ENCODE measurements at places on chromosomes 4 and X.

- DNase-seq, result no peak
These were observed 4.7 kb upstream of the FATE1 start for GRCh38 chrX:151711154-151711553.

DNA sequence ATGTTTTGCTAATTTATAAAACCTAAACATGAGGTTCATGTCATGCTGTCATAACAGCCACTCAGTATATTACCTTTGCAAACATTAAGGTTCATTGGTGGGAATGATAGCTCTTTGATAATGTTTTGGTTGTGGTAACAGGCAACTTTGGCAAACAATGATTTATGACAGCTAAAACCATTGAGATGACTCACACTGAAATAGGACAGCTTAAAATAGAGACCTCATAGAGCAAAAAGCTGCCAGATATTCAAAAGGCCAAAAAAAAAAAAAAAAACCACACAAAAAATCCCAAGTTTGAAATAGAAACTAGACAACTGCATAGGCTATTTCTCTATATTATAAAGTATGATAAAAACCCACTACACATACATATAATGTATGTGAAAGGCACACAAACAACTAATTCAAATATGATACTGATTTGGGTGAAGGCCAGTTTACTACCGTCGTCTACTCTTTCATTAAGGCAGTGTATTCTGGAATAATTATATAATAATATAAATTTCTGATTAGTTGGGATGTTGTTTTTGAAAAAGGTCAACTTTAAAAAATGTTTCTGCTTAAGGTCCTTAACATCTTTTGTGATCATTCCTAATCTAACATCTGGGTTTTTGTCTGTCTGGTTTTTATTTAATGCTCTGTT lies 646.0 kb upstream of the PITX2 start:
- DNase-seq, result no peak

GRCh38 chrX:13167481-13168231 lies 123.2 kb upstream of the FAM9C start:
- DNase-seq, result no peak

DNA sequence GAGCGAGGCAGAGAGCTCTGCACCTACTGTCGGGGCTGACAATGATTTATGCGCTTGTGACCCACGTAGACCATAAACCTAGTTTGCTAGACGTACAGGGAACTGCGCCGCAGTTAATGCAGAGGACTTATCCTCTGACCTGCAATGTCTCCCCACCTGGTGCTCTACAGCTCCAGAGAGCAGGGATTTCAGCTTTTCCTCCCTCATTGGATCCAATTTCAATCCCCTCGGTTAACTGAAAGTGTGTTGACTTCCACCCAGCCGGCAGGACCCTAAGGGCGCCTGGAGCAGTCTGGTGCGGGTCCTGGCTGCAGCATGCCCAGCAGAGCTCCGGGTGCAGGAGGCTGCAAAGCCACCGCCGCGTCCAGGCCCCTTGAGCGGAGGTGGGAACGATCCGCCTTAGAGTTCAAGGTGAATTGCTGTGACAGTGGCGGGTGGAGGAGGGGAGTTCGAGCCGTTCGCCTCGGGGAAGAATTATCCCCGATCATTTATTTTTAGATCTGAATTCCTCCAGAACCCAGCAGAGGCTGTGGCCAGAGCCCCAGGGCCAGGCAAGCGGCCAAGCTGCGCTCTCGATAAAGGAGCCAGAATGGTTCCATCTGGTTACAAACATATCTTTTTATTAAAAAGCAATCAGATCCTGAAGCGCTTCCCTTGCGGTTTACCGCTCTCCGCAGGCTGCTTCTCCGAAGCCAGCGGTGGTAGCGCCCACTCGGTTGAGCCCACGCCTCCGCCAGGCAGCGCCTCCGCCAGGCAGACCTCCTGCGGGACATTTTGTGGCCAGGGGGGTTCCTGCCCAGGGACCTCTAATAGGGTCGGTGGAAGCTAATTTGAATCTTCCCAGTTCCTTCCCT lies 66.0 kb downstream of the FBXO8 start:
- DNase-seq, result peak; percentile 42

DNA sequence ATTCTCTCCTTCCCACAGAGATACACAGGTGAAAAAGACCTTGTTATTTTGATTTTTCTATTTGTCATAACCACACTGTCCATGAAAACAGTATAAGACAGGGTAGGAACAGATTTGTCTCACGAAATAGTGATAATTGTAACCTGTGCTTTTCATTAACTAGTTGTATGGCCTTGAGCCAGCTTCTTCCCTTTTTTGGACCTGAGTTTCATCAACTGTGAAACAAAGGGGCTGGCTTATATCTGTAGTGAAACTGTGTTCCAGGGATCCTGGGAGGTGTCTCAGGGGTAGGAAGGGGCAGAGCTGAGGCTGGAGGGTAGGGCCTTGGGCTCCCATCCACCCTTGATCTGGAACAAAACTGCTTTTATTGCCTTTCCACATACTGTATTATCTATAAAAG lies 50.9 kb downstream of the MED28 start:
- no peak for DNase-seq

- DNase-seq, result no peak
These were observed 68.6 kb upstream of the QRFPR start for GRCh38 chr4:121449416-121449815.

DNA sequence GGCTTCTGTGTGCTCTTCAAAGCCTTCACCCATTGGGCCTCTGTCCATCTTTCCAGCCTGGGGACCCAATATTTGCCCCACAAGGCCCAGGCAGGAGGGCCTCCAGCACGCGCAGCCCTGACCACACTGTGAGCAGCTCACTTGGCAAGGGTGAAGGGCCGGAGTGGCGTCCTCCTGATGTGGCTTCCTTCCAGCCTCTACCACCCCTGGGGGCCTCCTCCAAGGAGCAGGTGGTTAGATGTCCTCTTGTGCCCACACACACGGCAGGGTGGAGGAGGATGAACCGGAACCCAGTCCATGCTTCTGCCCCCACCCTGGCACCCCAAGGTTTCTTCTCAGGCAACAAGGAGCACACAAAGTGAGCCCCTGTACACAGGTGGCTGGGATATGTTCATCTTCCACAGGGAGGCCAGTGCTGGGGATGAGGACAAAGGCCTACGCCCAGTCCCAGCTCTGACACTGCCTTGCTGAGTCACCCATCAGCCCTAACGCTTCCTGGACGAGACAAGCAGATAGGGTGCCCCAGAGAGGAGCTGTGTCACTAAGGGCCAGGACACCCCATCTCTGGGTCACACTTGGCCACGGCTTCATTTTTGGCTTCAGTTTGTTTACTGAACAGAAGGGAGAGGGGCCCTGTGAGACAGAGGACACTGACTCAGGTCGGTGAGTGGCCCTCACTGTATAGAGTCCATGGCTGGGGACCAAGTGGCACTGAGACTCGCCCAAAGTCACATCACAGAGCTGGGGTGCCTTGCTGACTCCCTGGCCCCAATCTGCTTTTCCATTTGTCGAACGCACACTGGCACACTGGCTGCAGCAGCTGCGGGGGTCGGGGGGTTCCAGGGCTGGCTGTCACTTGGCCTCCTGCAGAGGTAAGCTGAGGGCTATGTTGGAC lies 1.9 kb downstream of the UBL4A start:
- DNase-seq, result no peak

- no peak for DNase-seq
These were observed 1601.7 kb upstream of the TENM3 start for GRCh38 chr4:180641495-180641894.

- DNase-seq, result no peak
These were observed 13.1 kb upstream of the EOLA1 start for GRCh38 chrX:149527705-149528104.

DNA sequence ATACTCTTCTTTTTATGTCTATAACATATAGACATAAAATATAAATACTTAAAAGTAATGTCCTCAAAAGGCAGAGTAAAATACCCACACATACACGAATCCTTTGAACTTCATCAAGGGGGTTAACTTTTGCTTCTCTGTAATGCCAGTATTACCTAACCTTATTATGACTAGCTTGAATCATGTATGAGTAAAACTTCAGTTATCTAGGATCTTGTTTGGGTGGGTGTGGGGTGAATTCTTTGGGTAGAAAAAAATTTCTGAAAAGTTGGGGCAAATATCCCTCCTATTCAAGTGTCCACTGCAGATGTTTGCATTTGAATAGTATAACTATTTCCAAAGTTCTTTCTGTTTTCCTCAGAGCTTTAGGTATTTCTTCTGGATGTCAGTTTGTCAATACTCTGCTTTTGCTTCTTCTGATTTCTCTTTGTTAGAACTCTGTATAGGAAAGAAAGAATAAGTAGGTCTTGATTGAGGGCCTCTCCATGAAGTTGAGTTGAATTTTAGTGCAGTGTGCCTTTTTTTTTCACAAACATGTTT lies 173.8 kb downstream of the ADGRL3 start:
- DNase-seq, result no peak

GRCh38 chrX:138034136-138034535 lies 468.2 kb downstream of the ZIC3 start:
- DNase-seq, result no peak

- no peak for DNase-seq
These were observed 3.5 kb downstream of the ADH6 start for GRCh38 chr4:99215521-99215920.

DNA sequence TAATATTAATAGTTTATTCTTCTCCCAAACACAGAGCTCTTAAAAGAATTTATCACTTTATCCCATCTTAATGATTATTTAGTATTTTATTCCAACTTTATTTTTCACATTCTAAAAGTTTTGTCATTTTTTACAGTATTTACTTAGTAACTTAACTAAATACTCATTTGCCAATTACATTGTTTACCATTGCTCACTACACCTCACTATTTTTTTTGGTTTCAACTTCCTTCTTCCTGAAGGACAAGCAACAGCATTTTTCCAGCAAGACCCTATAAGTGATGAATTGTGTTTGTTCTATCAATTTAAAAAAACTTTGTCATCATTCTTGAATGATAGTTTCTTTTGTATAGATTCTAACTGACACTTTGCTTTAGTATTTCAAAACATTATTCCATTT lies 19.4 kb upstream of the SRD5A3 start:
- no peak for DNase-seq

GRCh38 chr4:43993196-43993902 lies 455.3 kb downstream of the KCTD8 start:
- no peak for DNase-seq

- no peak for DNase-seq
These were observed 164.7 kb upstream of the SLIT2 start for GRCh38 chr4:20086799-20087521.

DNA sequence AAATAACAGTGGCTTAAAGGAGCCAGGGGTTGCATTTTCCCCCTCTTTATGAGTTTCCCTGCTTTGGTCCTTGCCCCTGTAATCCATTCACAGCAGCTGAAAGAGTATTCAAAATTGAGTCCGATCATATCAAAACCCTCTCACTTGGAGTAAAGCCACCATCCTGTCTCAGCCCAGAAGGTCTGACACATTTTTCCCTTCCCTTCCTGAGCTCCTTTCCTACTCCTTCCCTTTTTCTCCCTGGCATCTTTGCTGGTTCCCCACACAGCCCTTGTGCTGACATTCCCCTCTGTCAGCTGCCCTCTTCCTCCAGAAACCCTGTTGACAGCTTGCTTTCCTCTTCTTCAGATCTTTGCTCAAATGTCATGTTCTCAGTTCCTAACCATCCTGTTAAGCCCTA lies 295.6 kb downstream of the EVC2 start:
- no peak for DNase-seq

- no peak for DNase-seq
These were observed 470.2 kb downstream of the PCDH19 start for GRCh38 chrX:99939883-99940232.

- DNase-seq, result no peak
These were observed 10.9 kb upstream of the FAT4 start for GRCh38 chr4:125303821-125304220.

- DNase-seq, result no peak
These were observed 35.7 kb upstream of the FMR1 start for GRCh38 chrX:147875866-147876596.

DNA sequence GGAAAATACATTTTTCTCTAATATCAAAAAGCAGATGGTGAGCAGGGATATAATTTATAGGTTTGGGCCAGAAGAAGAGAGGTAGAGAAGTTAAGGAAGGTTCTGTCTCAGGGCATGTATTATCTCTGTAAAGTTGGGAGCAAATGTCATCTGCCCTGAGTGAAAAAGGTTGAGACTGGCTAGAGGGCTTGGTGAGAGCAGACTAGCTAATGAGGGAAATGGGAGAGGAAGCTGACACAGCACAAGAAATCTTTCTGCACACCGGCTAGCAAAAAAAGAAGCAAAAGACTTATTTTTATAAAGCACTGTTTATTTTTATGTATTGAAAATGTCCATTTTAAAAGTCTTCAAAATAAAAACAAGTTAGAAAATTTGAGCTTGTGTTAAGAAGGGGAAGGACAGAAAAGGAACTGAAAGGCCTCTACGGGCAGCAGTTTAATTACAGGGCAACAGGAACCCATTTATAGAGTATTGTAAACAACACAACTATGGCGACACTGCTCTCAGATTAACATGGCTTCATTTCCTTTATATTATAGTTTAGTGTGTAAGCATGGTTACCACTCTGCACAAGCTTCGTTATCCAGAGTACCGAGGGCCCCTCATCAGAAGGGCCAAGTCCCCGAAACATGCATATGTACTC lies 17.4 kb downstream of the CD40LG start:
- no peak for DNase-seq

GRCh38 chrX:92247076-92247475 lies 467.9 kb downstream of the PCDH11X start:
- DNase-seq, result no peak

GRCh38 chrX:37641859-37642258 lies 43.7 kb upstream of the XK start:
- no peak for DNase-seq

Measured in CMK (cell line).